Fibroblast of gingiva (primary cell): ENCODE measurements at places on chromosomes 3 and 15.

GRCh38 chr3:72448375-72448823 lies 399.8 kb downstream of the SHQ1 start:
- DNase-seq = no peak

DNA sequence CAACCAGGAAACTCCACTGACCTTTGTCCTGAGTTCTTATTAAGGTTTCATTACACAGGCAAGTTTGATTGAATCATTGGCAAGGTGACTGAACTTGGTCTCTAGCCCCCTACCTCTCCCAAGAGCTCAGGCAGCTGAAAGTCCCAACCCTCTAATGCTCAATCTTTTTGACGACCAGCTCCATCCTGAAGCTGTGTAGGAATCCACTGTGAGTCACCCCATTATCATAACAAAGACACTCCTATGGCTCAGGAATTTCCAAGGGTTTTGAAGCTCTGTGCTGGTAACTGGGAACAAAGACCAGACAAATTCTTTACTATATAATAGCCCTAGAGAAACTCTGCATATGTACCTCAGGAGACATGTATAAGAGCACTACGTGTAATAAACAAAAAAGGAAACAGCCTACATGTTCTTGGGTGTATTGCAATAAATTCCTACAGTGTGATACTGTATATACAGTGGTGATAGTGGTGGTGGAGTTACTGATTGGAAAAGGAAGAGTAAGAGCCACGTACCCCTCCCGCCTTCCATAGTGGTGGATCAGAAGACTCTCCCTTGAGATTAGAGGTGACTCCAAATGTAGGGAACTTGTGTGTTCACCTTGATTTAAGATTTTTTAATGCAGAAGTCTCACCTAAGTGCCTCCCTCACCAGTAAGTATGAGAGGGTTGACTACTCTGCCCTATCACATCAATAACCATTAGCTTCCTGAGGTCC lies 116.6 kb downstream of the ST8SIA2 start:
- DNase-seq = no peak

DNA sequence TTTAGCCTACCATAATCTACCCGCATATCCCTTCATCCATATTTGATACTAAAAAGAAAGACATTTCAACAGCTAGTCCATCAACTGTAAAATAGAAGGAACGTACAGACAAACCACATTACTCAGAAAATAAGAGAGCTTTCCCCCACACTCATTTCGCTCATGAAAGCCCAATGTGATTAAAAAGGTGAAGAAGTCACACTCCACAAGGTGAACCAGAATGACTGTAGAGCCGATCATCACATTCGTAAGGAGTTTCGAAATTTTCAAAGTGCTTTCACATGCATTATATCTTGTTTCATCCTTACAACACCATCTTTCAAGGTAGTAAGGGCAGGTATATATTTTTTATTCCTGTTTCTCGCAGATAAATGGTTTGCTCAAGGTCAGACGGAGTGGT lies 225.3 kb downstream of the FOXP1 start:
- no peak for DNase-seq

GRCh38 chr3:190258634-190259033 lies 63.6 kb downstream of the CLDN1 start:
- no peak for DNase-seq

DNA sequence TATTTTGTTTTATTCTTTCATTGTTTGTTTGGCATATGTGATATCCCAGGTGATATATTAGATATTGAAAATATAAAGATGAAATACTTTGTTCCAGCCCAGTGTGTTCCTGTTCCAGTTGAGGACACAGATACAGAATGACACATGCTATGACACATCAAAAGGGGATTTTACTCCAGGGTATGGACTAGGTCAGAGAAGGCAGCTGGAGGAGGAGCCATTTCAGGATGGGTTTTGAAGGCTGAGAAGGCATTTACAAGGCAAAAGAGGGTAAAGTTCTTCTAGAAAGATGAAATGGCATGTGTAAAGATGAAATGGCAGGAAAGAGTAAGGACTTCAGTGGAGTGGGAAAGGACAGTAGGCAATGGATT lies 163.8 kb downstream of the ZIC1 start:
- DNase-seq = no peak

DNA sequence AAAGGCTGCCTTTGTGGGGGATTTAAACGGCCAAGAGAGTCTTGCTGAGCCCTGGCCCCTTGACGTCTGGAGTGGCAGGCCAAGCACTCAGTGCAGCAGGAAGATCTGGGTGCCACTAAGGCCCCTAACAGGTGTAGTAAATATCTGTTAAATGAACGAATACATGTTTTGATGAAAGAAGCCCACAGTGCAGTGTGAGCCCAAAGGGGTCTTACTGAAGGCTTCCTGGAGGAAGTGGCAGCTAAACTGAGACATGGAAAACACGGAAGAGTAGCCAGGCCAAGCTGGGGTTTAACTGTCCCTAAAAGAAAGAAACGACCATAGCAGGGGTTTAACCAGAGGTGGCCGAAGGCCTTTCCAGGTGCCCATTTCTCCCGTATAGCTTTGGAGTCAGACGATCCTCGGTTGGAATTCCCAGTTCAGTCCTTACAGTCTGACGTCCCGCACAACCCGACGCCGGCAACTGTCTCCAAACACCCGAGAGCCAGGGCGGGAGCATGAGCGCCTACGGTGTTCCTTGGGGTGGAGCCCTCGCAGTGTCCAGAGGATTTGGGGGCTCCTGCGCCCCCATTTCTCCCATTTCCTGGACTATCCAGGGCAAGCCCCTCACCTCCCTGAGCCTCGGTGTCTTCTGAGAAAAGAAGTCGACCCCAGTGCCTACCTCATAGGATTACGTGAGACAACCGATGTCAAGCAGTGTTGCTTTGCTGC lies 910 bp upstream of the ABHD6 start:
- no peak for DNase-seq

DNA sequence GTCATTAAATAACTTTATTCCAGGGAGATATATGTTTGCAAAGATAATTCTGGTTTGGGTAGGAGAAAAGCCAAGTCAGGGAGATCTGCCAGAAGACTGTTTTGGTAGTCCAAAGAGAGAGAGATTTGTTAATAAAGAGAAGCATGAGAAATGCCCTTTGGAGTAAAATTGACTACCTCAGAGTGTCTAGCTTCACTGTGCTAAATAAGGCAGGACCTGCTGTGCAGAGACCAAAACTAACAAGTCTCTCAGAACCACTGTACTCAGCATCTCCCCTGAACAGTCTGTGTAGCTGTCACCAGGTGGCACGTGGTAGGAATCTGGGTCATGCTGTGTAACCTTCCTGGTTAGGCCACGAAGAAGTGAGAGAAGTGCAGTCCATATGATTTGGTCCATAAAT lies 31.6 kb upstream of the SLC35G2 start:
- peak; percentile 50 for DNase-seq

DNA sequence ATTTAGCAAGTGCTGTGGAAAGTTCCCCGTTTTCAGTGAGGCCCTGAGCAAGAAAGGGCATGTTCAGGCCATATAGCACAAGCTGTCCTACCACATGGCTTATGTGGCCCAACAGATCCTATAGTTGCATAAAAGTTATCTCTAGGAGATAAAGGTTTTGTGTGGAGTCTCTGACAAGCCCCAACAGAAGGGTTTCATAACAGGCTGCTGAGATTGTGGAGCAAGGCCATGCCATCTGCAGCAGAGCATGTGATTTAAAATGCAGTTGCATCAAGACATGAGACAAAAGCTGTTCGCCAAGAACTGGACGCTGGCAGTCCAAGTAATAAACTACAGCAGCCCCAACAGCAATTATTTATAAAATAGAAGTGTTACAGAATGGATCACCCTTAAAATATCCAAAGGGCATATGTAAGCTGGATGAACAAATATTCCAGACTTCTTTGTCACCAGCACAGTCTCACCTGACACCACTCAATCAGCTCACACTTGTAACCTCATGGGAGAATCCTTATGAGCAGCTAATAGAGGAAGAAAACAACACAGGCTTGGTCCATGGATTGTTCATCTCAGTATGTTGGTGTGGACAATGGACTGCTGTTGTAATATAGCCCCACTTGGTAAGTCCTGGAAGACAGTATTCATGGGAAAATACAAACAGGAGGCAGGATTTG lies 14.4 kb upstream of the CLDN1 start:
- peak; percentile 62 for DNase-seq

- peak; percentile 62 for DNase-seq
Measured at GRCh38 chr3:171831936-171832335, 11.2 kb upstream of the TMEM212 start.

DNA sequence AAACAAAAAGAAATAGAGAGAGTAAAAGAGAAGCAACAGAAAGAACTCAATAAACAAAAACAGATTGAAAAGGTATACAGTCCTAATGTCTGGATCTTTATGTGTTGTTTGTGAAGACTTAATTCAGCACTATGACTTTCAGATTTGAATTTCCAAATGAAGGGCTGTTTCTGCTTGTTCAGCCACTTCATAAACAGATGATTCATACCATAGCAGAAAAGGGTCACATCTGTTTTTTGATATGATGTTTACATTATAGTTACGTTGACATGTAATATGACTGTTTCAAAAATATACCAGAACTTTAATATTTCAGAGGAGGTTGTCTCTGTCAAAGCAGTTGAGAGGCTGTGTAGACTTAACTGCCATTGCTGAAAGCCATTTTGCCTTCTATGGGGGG lies 24.1 kb downstream of the ASB14 start:
- peak; percentile 42 for DNase-seq

DNA sequence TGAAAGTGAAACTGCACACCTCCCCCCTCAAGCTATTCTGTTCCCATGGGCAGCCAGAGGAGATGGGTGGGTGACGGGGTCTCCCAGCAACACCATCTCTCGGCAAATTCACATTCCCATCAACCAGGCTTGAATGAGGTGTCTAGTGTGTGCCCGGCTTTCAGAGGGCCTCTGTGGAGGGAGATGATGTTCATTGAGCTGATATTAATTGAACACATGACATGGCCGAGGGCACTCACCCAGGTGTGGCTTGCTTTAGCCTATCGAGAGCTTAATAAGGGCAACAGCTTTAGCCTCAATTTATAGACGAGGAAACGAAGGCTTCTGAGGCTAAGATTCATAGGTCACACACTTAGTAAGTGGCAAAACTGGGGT lies 288.0 kb downstream of the UACA start:
- no peak for DNase-seq

DNA sequence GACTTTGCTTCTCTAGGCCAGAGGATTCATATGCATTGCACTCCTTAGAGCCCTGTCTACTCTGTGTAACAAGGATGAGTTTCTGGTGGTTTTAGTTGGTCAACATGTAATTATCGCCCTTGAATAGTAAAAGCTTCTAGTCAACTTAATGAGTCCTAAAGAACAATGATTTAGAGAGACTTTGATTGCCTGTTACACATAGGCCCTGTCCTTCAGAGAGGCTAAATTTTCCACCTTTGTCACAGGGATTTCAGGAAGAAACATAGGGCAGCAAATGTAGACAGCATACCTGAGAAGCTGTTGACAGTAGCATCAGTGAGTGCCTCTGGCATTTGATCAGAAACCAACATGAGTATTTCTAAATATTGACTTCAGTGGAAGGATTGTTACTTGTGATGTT lies 7.1 kb downstream of the BTLA start:
- no peak for DNase-seq

GRCh38 chr3:184474897-184475296 lies 86.7 kb upstream of the EPHB3 start:
- no peak for DNase-seq

GRCh38 chr3:123405021-123405420 lies 43.9 kb downstream of the ADCY5 start:
- no peak for DNase-seq

DNA sequence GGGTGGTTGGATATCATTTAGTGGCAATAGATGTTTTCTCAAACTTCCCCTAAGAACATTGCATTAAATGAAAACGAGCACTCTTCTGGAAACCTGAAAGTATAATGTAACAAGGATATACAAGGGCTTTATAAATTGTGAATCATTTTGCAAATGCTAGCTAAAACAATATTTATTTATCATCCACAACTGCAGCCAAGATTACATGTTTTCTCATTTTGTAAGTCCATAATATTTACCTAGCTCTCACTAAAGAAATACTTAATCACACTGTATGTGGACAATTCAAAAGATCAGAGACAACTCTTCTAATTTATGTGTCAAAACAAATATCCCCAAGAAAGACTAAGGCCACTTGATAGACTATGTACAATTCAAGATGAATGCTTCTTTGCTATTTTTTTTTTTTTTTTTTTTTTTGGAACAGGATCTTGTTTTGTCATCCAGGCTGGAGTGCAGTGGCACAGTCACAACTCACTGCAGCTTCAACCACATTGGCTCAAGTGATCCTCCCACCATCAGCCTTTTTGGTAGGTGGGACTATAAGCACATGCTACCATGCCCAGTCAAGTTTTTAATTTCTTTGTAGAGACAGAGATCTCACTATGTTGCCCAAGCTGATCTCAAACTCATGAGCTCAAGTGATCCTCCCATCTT lies 427.7 kb upstream of the THBS1 start:
- DNase-seq = no peak

DNA sequence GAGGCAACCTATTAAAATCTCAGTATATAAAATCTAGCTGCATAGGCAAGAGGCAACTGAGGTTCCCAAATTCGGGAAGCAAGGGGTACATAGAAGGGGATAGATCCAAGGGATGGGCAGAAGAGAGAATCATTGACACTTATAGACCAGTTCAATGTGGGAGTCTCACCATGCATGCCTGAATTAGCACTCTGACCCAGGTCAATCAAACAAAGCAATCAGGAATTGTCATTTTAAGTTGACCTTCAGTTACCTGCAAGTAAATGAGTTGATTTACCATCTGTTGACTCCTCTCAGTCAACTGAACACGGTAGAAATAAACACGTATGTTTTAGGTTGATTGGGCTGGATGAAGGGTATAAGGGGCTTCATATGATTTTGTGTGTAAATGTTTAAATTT lies 33.4 kb upstream of the PIAS1 start:
- no peak for DNase-seq

DNA sequence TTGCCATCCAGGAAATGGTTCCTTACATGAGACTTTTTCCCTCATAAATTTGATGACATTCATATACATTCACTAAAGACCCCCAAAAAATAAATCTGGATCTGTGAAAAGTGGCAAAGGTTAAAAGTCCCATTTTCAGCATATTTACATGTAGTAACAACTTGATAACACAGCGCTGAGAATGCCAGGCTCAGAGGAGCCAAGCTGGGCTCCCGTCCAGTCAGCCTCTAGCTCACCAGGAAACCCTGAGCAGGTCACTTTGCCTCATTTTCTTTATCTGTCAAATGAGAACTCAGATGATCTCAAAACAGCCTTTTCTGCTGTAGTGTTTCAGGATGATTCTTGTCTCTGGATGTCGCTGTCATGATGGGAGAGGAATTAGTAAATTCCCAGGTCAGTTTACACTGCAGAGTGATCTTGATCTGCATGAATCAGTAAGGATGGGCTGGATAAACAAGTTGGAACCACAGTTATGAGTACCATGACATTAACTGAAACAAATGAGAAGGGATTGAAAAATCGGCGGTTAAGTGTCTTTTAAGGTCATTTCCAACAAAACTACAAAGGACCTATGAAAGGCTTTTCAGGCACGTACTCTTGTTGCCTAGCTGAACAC lies 82.8 kb downstream of the PPARG start:
- DNase-seq = peak; percentile 56

DNA sequence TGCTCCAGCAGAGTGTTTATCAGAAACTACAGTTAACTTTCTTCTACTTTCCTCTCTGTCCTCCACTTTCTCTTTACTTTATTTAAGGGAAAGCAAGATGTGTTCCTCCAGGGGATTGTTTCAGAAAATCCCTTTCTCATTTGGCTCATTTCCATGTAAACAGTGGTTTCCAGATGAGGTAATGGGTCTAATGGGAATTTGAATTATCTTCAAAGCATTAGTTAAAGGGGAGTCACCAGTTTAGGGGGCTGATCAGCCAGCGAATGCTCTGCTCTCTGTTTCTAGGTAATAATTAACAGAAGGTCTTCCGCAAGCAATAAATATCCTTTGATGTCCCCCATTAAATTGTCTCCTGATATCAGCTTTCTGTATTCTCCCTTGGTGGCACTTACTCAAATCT lies 30.4 kb upstream of the ZNF639 start:
- no peak for DNase-seq
